ENCODE measurements at places on chromosomes 2 and 18.

DNA sequence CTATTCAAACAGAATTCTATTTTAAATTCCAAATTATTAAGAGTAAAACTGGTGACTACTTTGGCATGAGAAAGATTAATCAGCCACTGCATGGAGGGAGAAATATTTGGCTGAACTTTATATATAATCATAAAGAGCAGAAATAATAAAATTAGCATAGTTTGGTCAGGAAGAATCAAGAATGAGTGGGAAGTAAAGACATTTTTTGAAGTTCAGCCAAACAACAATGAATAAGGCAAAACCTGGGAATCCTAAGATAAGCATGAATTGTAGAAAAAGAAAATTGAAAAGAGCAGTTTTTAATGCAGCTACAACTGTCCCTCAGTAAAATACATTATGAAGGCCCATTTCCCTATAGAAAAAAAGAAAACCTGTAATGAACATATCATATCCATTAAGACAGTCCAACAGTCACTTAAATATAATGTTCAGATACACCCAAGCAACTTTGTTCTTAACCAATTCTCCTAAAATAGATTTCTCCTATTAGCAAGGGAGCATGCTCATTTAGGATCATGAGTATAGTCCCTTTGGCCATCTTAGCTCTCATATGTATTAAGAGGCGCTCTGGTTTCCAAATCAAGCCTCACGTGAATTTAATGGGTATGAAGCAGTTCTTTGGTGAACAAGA is 6.5 kb downstream of the TMEM17 start:
- H3K4me1 ChIP-seq: peaks cover 22% of the 10 kb centered on the region
- no peaks in the 10 kb centered on the region for H3K27me3 ChIP-seq
- no peaks in the 10 kb centered on the region for H3K36me3 ChIP-seq
- DNase-seq: peak; percentile 27

- no peaks in the 10 kb centered on the region for H3K36me3 ChIP-seq
- no peak for DNase-seq
- H3K27ac ChIP-seq: no peak overlapping the region
Measured at GRCh38 chr2:195037045-195037444, 620.0 kb upstream of the SLC39A10 start.

DNA sequence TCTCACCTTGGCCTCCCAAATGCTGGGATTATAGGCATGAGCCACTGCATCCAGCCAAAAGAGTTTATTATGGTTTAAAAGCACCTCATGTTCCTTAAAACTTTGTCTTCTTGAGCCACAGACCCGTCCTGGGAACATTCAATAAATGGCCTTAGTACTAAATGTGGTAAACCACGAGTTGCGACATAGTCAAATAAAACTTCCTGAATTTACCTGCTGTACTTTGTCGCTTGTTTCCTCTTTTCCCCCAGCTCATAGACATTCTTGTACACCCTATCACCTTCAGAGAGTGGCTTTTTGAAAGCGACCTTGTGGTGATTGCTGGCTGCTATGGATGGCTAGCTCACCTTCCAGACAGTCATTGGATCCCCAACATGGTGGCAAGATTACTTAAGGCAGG is 310.4 kb downstream of the LRRTM1 start:
- no peaks in the 10 kb centered on the region for H3K4me1 ChIP-seq
- H3K36me3 ChIP-seq: no peaks in the 10 kb centered on the region
- H3K27me3 ChIP-seq: peaks cover 7% of the 10 kb centered on the region
- DNase-seq: no peak

DNA sequence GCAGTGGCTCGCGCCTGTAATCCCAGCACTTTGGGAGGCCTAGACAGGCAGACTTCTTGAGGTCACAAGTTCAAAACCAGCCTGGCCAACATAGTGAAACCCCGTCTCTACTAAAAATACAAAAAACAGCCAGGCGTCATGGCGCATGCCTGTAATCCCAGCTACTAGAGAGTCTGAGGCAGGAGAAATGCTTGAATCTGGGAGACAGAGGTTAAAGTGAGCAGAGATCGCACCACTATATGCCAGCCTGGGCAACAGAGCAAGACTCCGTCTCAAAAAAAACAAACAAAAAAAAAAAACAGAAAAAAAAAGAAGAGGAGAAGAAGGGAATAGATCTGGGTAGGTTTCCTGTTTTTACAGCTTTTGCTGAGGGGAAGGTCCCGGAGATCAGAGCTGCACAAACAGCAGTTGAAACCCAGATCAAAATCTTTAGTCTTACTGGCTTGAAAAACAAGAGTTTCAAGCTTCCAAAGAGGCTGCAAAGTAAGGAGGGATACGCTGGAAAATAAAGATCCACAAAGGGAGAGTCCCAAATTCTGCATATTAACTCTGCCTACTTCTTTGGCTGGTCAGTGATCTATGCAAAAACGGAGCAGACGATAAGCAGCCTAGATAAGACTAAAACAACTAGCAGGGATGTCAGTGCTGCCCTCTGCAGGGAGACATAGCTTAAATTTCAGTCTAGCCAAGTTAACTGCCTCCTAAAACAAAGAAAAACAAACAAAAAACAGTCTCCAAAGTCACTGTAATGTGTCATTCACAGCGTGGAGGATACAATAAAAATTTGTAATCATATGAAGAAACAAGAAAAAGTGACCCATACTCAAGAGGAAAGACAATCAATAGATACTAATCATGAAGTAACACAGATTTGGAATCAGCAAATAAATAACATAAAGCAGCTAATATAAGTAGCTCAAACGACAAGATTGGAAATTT is 74.1 kb downstream of the TLK1 start:
- H3K27ac ChIP-seq: no peak overlapping the region
- no peaks in the 10 kb centered on the region for H3K27me3 ChIP-seq
- peak; percentile 69 for DNase-seq
- H3K4me3 ChIP-seq: no peak overlapping the region
- H3K4me1 ChIP-seq: peaks cover 17% of the 10 kb centered on the region

DNA sequence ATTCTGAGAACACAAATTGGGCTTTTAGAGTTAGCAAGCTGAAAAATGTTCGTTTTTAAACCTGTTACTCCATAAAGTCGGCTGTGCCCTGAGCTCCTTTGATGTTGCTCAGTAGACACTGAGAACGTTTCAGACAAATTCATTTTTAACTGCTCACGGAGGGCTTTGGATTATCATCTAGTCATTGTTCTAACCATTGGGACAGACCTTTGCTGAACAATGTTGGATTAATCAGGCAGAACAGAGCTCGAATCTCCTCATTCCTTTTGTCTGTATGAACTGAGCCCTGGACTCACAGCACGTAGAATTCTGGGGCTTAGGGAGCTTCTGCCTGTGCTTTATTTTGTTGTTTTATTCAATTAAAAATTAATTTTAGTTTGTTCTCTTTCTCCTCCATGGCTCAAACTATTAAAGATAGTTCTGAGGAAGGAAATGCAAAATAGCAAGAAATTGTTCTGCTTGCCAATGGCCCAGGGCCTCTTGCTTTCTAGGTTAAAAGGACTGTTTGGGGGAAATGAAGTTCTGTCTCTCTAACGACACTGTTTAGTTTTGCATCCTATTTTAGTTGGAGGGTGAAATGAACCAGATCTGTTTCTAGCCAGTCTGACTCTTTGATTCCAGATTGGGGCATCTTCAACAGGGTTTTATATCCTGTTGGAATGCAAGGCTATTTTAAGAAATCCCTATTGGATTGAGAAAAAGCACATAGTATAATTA is 114.7 kb upstream of the CXCR4 start:
- H3K27me3 ChIP-seq: peaks cover 14% of the 10 kb centered on the region
- H3K4me3 ChIP-seq: no peak overlapping the region
- no peak for DNase-seq
- H3K36me3 ChIP-seq: no peaks in the 10 kb centered on the region
- H3K27ac ChIP-seq: no peak overlapping the region

DNA sequence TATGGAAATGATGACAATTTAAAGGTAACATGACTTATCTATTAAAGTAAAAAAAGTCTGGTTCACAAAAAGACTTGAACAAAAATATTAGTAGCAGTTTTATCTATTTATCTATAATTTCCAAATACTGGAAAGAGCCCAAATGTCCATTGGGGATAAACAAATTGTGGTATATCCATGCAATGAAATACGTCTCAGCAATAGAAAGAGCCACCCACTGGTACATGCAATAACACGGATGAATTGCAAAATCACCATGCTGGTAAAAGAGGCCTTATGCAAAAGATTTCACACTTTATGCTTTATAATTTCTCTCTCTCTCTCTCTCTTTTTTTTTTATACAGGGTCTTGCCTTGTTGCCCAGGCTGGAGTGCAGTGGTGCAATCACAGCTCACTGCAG is 91.4 kb upstream of the ASAP2 start:
- peaks cover 17% of the 10 kb centered on the region for H3K4me1 ChIP-seq
- H3K27me3 ChIP-seq: no peaks in the 10 kb centered on the region
- no peak for DNase-seq
- no peak overlapping the region for H3K27ac ChIP-seq

GRCh38 chr2:229660391-229660790 is 54.0 kb downstream of the DNER start:
- DNase-seq: no peak
- H3K4me3 ChIP-seq: no peak overlapping the region
- H3K4me1 ChIP-seq: no peaks in the 10 kb centered on the region

DNA sequence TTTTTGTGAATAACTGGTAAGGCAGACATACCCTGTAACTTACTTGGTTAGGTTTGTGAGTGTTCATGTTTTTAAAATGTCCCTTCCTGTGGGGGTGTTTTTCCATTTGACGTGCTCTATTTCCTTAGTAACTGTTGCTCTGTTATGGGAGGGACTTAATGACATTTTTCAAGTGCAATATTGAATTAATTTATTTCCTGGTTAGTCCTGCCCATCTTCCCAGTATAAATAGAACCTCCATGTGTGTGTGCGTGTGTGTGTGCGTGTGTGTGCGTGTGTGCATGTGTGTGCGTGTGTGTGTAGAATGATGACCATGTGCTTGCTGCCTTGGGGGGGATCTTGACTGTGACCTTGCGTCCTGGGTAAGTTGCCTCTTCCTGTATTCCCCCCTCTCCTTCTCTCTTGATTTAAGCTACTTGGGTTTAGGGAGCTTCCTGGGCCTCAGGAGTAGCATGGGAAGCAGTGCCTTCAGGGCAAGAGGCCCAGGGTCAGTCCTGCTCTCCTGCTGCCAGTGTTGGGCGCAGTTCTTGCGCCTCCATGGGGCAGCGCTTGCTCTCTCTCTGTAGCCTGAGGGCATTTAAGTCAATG is 163.9 kb downstream of the LDLRAD4 start:
- H3K27ac ChIP-seq: peak overlapping the region; percentile 79
- H3K36me3 ChIP-seq: no peaks in the 10 kb centered on the region
- H3K4me3 ChIP-seq: peak overlapping the region; percentile 63
- DNase-seq: peak; percentile 78

- H3K4me1 ChIP-seq: no peaks in the 10 kb centered on the region
- H3K4me3 ChIP-seq: no peak overlapping the region
- no peaks in the 10 kb centered on the region for H3K36me3 ChIP-seq
- H3K27me3 ChIP-seq: no peaks in the 10 kb centered on the region
Measured at GRCh38 chr18:332721-333510, 65.1 kb upstream of the THOC1 start.

- no peak for DNase-seq
- no peaks in the 10 kb centered on the region for H3K36me3 ChIP-seq
- H3K4me1 ChIP-seq: no peaks in the 10 kb centered on the region
- H3K27ac ChIP-seq: no peak overlapping the region
Measured at GRCh38 chr2:79389481-79389880, 123.4 kb upstream of the CTNNA2 start.

DNA sequence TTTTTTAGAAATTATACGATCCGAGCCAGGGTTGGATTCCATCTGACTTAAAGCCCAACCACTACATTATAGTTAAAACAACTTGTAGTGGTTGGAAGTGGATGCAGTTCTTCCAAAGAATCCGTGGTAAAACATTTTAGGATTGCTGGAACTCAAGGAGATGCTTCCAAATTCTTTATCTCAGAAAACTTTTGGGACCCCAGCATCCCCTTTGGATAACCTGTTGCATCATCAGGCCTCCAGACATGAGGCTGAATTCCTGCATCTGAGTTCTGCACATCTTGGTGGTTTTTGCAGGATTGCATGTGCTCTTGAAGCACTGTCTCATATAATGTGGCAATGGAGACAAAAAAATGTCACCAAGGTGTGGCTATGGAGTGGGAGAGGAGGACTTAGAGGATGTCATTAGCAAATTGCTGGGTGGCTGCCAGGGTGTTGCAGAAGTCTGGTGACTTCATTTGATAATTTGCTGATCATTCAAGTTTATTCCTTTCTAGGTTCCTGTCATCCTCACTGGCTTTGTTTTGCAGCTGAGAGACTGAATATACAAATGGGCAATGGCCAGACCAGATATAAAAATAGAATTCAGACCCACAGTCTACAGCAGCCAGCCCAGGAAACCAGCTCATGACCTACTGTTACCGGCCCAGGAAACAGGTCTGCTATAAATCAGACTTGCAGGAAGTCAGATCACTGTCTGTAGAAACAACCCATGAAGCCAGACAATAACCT is 207.7 kb downstream of the BCL2 start:
- no peaks in the 10 kb centered on the region for H3K4me1 ChIP-seq
- peaks cover 21% of the 10 kb centered on the region for H3K27me3 ChIP-seq
- H3K27ac ChIP-seq: no peak overlapping the region
- H3K4me3 ChIP-seq: no peak overlapping the region
- peak; percentile 8 for DNase-seq

DNA sequence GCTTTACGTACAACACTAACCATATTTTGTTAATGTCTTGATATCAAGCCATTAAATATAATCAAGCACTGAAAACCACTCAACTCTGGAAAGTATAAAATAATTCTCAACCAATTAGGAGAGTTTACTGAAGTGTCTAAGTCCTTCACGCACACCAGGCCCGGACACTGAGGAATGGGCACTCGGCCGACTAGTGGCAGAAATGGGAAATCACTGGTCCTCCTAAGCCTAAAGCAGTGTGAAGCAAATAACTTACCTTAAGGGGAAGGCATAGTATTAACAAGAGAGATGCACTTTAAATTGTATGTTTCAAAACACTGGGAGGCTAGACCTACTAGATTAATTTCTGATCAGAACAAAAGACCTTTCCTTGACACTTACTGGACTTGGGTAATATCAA is 45.7 kb downstream of the FAM210A start:
- no peaks in the 10 kb centered on the region for H3K4me1 ChIP-seq
- no peak overlapping the region for H3K27ac ChIP-seq
- H3K36me3 ChIP-seq: peaks cover 7% of the 10 kb centered on the region

GRCh38 chr2:155727187-155727895 is 605.2 kb downstream of the NR4A2 start:
- H3K36me3 ChIP-seq: no peaks in the 10 kb centered on the region
- no peak overlapping the region for H3K4me3 ChIP-seq
- no peaks in the 10 kb centered on the region for H3K4me1 ChIP-seq
- no peak for DNase-seq
- H3K27ac ChIP-seq: no peak overlapping the region
- H3K27me3 ChIP-seq: no peaks in the 10 kb centered on the region

- peak overlapping the region; percentile 42 for H3K27ac ChIP-seq
- peak overlapping the region; percentile 8 for H3K4me3 ChIP-seq
- DNase-seq: peak; percentile 42
- H3K4me1 ChIP-seq: peaks cover 22% of the 10 kb centered on the region
- no peaks in the 10 kb centered on the region for H3K27me3 ChIP-seq
Measured at GRCh38 chr2:148273158-148273691, 252.3 kb downstream of the MBD5 start.
